ENCODE measurements at places on chromosomes 5 and 9. TPM values are rescaled to one million over a fixed set of nuclear protein-coding genes. Genes with fewer than 3 reads are reported as not detected.

Gene SHROOM1
- total RNA-seq, result 4.5 TPM

GRCh38 chr9:95061916-95062595 lies 255.5 kb downstream of the FANCC start:
- H3K4me1 ChIP-seq, result peaks cover 100% of the 10 kb centered on the region
- H3K27me3 ChIP-seq, result no peaks in the 10 kb centered on the region
- DNase-seq, result peak; percentile 78
- H3K4me3 ChIP-seq, result peak overlapping the region; percentile 23
- H3K27ac ChIP-seq, result peak overlapping the region; percentile 87
- peaks cover 51% of the 10 kb centered on the region for H3K36me3 ChIP-seq

GRCh38 chr5:123868267-123868666 lies 356.3 kb downstream of the CSNK1G3 start:
- no peak overlapping the region for H3K4me3 ChIP-seq
- no peaks in the 10 kb centered on the region for H3K27me3 ChIP-seq
- H3K4me1 ChIP-seq, result peaks cover 4% of the 10 kb centered on the region
- no peaks in the 10 kb centered on the region for H3K36me3 ChIP-seq

DNA sequence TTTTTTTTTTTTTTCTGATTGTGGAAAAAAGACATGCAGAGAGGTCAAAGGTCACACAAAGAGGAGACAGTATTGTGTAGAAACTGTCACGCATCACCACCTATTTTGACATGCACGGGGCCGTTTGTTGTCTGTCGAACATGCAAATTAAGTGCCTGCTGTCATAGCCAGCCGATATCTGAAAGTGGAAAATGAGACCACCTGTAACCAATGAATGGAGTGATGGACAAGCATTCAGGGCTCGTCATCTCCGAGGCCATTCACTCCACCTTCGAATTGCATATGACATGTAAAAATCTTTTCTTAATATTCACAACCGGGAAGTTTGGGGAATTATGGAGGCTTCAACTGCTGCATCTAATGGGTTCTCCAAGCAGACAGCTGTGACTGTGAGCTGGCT lies 512.2 kb upstream of the ADAMTS16 start:
- H3K4me3 ChIP-seq, result no peak overlapping the region
- no peak for DNase-seq

GRCh38 chr9:98864281-98865174 lies 57.1 kb downstream of the GALNT12 start:
- no peak for DNase-seq
- no peaks in the 10 kb centered on the region for H3K27me3 ChIP-seq
- peak overlapping the region; percentile 59 for H3K27ac ChIP-seq
- peaks cover 72% of the 10 kb centered on the region for H3K4me1 ChIP-seq

- no peak overlapping the region for H3K27ac ChIP-seq
- H3K4me3 ChIP-seq, result no peak overlapping the region
- H3K27me3 ChIP-seq, result no peaks in the 10 kb centered on the region
- H3K36me3 ChIP-seq, result no peaks in the 10 kb centered on the region
Observed at GRCh38 chr5:135236228-135236907, 162.7 kb downstream of the MACROH2A1 start.

- no peak overlapping the region for H3K4me3 ChIP-seq
- no peak overlapping the region for H3K27ac ChIP-seq
- no peak for DNase-seq
- no peaks in the 10 kb centered on the region for H3K4me1 ChIP-seq
Observed at GRCh38 chr5:11700391-11700790, 203.9 kb downstream of the CTNND2 start.

DNA sequence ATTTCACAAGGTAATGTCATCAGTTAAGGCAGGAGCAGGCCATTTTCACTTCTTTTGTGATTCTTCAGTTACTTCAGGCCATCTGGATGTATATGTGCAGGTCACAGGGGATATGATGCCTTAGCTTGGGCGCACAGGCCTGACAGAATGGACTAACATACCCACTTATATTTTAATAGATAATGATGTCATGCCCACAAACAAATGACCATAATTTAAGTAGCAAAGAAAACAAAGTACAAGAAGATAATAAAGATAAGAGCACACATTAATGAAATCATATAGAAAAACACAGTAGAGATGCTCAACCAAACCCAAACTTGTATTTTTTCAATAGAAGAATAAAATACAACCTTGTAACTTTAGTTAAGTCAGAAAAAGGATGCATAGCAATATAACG lies 19.7 kb upstream of the TBC1D2 start:
- DNase-seq, result no peak
- H3K4me3 ChIP-seq, result no peak overlapping the region
- no peak overlapping the region for H3K27ac ChIP-seq
- H3K4me1 ChIP-seq, result no peaks in the 10 kb centered on the region
- no peaks in the 10 kb centered on the region for H3K36me3 ChIP-seq

Gene SURF6
- 36.2 TPM for total RNA-seq

Measured in esophagus muscularis mucosa (tissue), 4 donors.